ENCODE measurements at places on chromosomes 5 and 9. TPM values are rescaled to one million over a fixed set of nuclear protein-coding genes. Genes with fewer than 3 reads are reported as not detected.

DNA sequence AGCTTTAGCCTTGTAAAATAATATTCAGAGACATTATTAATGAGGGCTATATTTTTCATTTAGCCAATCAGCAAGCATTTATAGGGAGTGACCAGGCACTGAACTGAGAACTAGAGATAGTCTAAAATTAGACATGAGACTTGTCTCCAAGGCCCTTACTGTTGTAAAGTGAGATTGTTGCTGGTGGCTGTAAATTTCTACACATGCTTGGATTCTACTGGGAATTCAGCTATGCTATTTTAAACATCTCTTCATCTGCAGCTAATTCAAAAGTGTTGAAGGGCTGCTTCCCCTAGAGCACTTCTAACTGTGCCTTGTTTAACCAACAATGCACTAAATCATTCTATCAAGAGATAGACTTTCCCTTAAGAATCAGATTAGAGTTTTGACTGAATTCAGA, 67.4 kb downstream of the CHSY3 start:
- H3K36me3 ChIP-seq: no peaks in the 10 kb centered on the region
- no peak overlapping the region for H3K4me3 ChIP-seq
- no peaks in the 10 kb centered on the region for H3K4me1 ChIP-seq
- DNase-seq: no peak
- no peak overlapping the region for H3K27ac ChIP-seq

GRCh38 chr5:134267366-134268018, 41.6 kb upstream of the PPP2CA start:
- H3K27me3 ChIP-seq: no peaks in the 10 kb centered on the region
- H3K36me3 ChIP-seq: no peaks in the 10 kb centered on the region
- no peak overlapping the region for H3K4me3 ChIP-seq
- no peaks in the 10 kb centered on the region for H3K4me1 ChIP-seq

The DMGDH gene
- not detected for total RNA-seq

DNA sequence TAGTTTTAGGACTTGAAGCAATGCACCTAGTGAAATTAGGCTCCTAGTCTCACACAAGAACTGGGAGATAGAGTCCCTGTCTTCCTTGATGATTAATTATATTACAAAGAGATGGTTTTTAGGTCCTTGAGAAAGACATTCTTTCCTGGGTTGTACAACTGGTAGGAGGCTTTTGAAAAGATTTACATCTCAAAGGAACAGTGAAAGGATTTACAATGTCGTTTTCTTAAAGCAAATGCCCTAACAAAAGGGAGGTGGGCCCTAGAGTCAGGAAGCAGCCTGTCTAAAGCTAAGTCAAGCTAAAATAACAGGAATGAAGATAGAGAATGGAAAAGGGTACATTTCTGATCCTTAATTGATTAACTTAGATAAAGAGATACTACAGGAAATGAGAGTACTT, 102.2 kb upstream of the IL7R start:
- no peaks in the 10 kb centered on the region for H3K36me3 ChIP-seq
- H3K4me1 ChIP-seq: no peaks in the 10 kb centered on the region
- DNase-seq: no peak
- H3K27me3 ChIP-seq: no peaks in the 10 kb centered on the region
- H3K27ac ChIP-seq: no peak overlapping the region

The ANKRD31 gene
- total RNA-seq: 0.16 TPM

GRCh38 chr5:137156180-137156579, 342.9 kb downstream of the SPOCK1 start:
- H3K27me3 ChIP-seq: no peaks in the 10 kb centered on the region
- no peaks in the 10 kb centered on the region for H3K4me1 ChIP-seq
- H3K27ac ChIP-seq: no peak overlapping the region
- no peak for DNase-seq
- H3K4me3 ChIP-seq: no peak overlapping the region

GRCh38 chr5:102375272-102375671, 79.2 kb upstream of the SLCO4C1 start:
- DNase-seq: no peak
- H3K27me3 ChIP-seq: no peaks in the 10 kb centered on the region
- H3K27ac ChIP-seq: no peak overlapping the region

GRCh38 chr5:9058666-9059065, 487.2 kb downstream of the SEMA5A start:
- no peaks in the 10 kb centered on the region for H3K36me3 ChIP-seq
- H3K4me1 ChIP-seq: peaks cover 2% of the 10 kb centered on the region
- H3K4me3 ChIP-seq: no peak overlapping the region

The ADAMTS2 gene
- total RNA-seq: 6.0 TPM

- H3K4me3 ChIP-seq: peak overlapping the region; percentile 96
- peak overlapping the region; percentile 97 for H3K27ac ChIP-seq
- peaks cover 48% of the 10 kb centered on the region for H3K4me1 ChIP-seq
- peaks cover 6% of the 10 kb centered on the region for H3K36me3 ChIP-seq
- H3K27me3 ChIP-seq: no peaks in the 10 kb centered on the region
Measured at GRCh38 chr5:219460-219863, 1.3 kb downstream of the SDHA start.

GRCh38 chr5:2383698-2384065, 367.8 kb downstream of the IRX2 start:
- no peak for DNase-seq
- no peaks in the 10 kb centered on the region for H3K36me3 ChIP-seq
- H3K27ac ChIP-seq: no peak overlapping the region

DNA sequence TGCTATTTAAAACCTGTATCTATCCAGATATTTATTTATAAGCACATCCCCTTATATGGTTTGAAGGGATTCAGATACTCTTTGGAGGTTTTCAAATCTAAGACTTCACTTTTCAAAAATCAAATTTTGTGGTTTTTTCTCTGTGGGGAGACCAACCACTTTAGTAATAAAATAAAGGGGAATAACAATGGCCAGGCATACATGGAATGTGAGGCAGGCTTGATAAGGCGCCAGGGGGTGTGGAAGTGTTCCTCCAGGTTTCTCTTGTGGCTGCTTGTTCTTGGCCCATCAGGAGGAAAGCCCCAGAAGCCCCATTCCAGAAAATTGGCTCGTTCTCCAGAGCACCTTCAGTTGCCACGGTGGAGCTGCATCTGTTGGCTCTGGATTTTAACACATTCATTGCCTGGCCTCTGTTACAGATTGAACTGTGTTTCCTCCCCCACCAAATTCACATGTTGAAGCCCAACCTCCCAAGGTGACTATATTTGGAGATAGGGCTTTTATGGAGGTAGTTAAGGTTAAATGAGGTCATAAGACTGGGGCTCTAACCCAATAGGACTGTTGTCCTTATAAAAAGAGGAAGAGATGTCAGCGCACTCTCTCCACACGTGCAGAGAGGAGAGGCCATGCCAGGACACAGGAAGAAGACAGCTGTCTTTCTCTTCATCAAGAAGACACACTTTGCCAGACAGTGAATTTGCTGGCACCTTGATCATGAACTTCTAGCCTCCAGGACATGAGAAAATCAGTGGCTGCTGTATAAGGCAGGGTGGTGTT, 195.9 kb downstream of the TMEM38B start:
- no peaks in the 10 kb centered on the region for H3K36me3 ChIP-seq
- no peak overlapping the region for H3K27ac ChIP-seq
- no peaks in the 10 kb centered on the region for H3K27me3 ChIP-seq
- no peaks in the 10 kb centered on the region for H3K4me1 ChIP-seq
- no peak for DNase-seq

The SPINK13 gene
- total RNA-seq: not detected

- DNase-seq: no peak
- no peak overlapping the region for H3K27ac ChIP-seq
- H3K4me3 ChIP-seq: no peak overlapping the region
- H3K36me3 ChIP-seq: no peaks in the 10 kb centered on the region
- no peaks in the 10 kb centered on the region for H3K27me3 ChIP-seq
Measured at GRCh38 chr5:103031607-103032006, 88.3 kb downstream of the GIN1 start.

The C7 gene
- total RNA-seq: 132 TPM

DNA sequence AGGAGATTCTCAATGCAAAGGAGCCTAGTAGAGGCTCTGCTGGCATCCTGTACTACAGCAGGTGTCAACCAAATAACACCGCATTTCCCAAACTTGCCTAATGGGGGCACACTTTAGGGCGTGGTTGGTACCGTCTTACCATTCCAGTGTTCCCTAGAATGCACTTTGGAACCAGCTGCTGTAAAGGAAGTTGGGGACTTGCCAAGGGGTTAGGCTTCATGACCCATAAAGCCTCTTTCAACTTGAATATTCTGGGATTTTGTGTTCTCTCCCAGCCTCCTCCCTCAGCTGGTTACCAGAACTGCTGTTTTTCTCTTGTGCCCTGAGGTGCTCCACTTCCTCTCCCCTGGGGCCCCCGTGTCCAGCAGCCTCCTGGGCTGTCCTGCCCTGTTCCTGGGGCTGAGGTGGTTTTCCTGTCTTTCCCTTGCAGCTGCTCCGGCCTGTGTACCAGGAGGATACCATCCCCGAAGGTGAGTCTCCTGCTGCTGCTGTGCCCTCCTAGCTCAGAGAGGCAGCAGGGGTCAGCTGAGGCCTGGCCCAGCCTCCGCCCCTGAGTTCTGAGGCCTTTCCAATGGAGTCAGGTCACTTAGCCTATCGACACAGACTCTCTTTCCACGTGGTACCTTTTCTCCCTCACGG, 44.7 kb downstream of the RGS3 start:
- H3K27me3 ChIP-seq: no peaks in the 10 kb centered on the region
- no peaks in the 10 kb centered on the region for H3K36me3 ChIP-seq
- peaks cover 53% of the 10 kb centered on the region for H3K4me1 ChIP-seq
- peak overlapping the region; percentile 17 for H3K4me3 ChIP-seq

The CDH9 gene
- not detected for total RNA-seq

- DNase-seq: peak; percentile 54
- H3K27me3 ChIP-seq: peaks cover 26% of the 10 kb centered on the region
- no peaks in the 10 kb centered on the region for H3K36me3 ChIP-seq
- peaks cover 16% of the 10 kb centered on the region for H3K4me1 ChIP-seq
Measured at GRCh38 chr9:127741831-127742434, 6.8 kb upstream of the TOR2A start.

The FOXD1 gene
- total RNA-seq: not detected

GRCh38 chr5:176784218-176785165, 25.9 kb upstream of the UNC5A start:
- no peaks in the 10 kb centered on the region for H3K36me3 ChIP-seq
- no peak overlapping the region for H3K27ac ChIP-seq
- DNase-seq: no peak
- peaks cover 46% of the 10 kb centered on the region for H3K27me3 ChIP-seq
- H3K4me3 ChIP-seq: no peak overlapping the region

The CKMT2 gene
- 3.0 TPM for total RNA-seq

The CBY3 gene
- total RNA-seq: not detected

DNA sequence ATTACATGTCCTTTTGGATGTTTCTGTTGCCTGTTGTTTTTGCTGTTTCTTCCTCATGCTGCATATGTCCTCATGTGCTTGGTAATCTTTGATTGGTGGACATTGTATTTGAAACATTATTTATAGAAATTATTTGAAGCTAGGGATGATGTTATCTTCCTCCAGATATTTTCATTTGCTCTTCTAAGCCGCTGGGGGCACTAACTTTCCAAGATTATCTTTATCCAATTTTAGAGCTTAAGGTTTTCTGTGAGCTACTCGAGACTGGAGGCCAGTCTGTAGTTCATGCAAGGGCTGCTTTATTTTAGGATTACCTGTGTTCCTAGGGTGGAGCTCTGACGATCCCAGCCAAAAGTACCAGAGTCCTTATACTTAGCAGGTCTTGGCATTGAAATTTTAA, 40.9 kb downstream of the STX17 start:
- no peak for DNase-seq
- no peaks in the 10 kb centered on the region for H3K27me3 ChIP-seq
- H3K36me3 ChIP-seq: peaks cover 15% of the 10 kb centered on the region
- no peak overlapping the region for H3K4me3 ChIP-seq
- no peaks in the 10 kb centered on the region for H3K4me1 ChIP-seq
- no peak overlapping the region for H3K27ac ChIP-seq

DNA sequence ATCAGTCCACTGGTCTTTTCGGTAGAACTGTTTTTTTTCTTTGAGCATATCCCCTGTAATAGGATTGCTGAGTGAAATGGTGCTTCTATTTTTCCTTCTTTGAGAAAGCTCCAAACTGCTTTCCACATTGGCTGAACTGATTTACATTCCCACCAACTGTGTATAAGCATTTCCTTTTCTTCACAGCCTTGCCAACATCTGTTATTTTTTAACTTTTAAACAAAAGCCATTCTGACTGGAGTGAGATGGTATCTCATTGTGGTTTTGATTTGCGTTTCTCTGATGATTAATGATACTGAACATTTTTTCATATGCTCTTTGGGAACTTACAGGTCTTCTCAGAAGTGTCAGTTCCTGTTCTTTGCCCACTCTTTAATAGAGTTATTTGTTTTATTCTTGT, 764.7 kb downstream of the MTRR start:
- H3K4me1 ChIP-seq: no peaks in the 10 kb centered on the region
- no peaks in the 10 kb centered on the region for H3K36me3 ChIP-seq
- no peak overlapping the region for H3K4me3 ChIP-seq
- DNase-seq: no peak

DNA sequence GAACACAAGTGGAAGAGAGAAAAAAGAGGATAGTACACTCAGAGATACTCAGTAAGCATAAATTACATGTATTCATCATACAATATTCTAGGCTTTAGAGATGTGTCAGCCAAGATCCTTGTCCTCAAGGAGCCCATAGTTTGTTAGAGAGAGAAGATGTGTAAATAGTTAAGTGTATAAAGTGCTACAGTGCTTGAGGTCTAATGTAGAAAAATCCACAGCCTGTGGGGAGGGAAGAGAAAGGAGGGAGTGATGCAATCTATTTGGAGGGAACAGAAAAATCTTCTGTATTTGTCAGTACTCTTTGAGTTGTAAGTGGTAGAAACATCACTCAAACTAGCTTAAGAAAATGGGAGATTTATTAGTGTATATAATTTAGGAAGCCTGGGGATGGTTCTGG, 81.9 kb downstream of the PALM2AKAP2 start:
- no peaks in the 10 kb centered on the region for H3K4me1 ChIP-seq
- no peak overlapping the region for H3K4me3 ChIP-seq
- no peak overlapping the region for H3K27ac ChIP-seq
- no peak for DNase-seq
- no peaks in the 10 kb centered on the region for H3K27me3 ChIP-seq

GRCh38 chr5:61697809-61698558, 365.9 kb downstream of the ZSWIM6 start:
- H3K36me3 ChIP-seq: no peaks in the 10 kb centered on the region
- no peaks in the 10 kb centered on the region for H3K27me3 ChIP-seq
- DNase-seq: no peak
- H3K4me3 ChIP-seq: no peak overlapping the region
- no peaks in the 10 kb centered on the region for H3K4me1 ChIP-seq

The MAMDC4 gene
- total RNA-seq: 31.4 TPM

The TAF1L gene
- total RNA-seq: not detected

- DNase-seq: no peak
- no peaks in the 10 kb centered on the region for H3K27me3 ChIP-seq
- H3K36me3 ChIP-seq: peaks cover 21% of the 10 kb centered on the region
- H3K27ac ChIP-seq: no peak overlapping the region
- H3K4me1 ChIP-seq: peaks cover 7% of the 10 kb centered on the region
Measured at GRCh38 chr5:43608406-43608805, 5.4 kb downstream of the NNT start.

The GLDC gene
- total RNA-seq: 2.4 TPM

- H3K36me3 ChIP-seq: no peaks in the 10 kb centered on the region
- H3K27ac ChIP-seq: peak overlapping the region; percentile 78
- DNase-seq: peak; percentile 90
- peaks cover 23% of the 10 kb centered on the region for H3K4me1 ChIP-seq
Measured at GRCh38 chr5:141512390-141512910, 23.6 kb downstream of the PCDHGC5 start.

Measured in transverse colon (tissue), 4 donors.